ENCODE measurements at places on chromosomes 5 and 9.

DNA sequence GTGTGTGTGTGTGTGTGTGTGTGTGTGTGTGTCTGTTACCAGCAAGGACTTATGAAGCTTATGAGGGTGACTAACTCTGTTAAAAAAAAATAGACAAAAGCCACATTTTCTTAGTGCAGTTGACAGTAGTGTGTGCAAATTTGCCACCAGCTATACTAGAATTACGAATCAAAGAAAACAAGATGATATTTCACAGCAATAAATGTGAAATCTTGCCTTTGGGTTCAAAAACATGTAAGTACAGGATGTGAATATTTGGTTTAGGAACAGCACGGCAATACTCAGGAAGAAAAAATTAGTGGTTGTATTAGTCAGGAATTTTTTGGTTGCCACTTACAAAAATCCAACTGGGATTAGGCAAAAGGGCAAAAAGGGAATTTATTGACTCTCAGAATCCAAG lies 117.4 kb downstream of the NPR3 start:
- DNase-seq = no peak

- no peak for DNase-seq
Measured at GRCh38 chr9:132506977-132507669, 75.3 kb upstream of the BARHL1 start.

DNA sequence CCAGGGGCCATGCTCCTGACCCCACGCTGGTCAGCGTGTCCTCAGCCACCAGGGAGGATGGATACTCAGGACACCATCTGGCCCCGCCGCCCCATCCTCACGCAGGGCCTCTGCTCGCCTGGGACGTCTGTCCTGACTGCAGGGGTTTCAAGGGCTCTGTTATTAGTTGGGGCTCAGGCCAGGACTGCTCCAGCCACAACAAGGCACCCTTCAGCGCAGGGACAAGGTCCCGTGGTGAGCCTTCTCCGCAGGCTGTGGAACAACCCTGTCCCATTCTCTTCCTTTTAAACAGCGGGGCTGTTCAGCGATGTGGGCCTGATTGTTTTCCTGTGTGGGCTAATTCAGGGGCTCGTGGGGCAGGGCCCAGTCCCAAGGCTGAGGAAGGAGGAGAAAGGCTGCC lies 61.6 kb downstream of the SEMA4D start:
- no peak for DNase-seq

- no peak for DNase-seq
Measured at GRCh38 chr9:91855196-91855595, 94.8 kb downstream of the ROR2 start.

GRCh38 chr9:134103391-134103998 lies 32.4 kb upstream of the WDR5 start:
- DNase-seq = no peak

DNA sequence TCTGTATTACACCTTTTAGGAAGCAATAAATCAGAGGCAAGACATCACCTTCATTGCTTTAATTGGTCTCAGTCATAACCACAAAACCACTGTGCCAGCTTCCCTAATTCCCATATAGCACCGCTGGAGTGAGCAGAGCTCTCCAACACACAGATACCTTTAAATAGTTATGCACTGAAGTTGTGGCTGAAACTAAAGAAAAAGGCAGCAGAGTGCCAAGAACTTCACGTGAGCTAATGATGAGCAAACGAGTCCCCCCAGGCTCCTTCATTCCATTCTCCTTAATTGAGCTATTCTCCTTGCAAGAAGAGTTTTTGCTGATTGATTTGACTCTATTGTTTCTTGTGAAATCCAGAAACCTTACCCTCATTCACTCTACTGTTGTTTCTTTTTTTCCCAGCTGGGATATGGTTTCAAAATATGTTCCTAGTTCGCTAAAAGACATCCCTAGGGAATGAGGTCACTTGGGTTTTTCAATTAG lies 501.5 kb downstream of the SPATA31D1 start:
- peak; percentile 12 for DNase-seq

GRCh38 chr5:168965638-168966037 lies 335.3 kb downstream of the SLIT3 start:
- DNase-seq = no peak

DNA sequence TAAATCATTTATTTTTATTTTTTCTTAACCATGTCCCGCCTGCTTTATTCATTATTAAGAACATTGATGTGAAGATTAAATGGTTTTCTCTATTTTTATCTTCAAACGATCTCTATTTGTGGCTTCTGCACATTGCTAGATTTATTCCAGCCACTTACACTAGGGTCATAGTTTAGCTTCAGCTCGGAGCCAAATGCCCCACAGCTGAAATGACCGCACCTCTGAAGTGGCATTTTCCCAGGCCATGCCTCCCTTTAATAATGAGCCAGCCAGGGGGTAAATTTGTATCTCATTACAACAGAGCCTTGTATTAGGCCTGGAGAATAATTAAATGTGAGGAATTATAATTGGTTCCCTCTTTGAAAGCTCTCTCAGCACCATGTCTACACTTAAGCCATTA lies 89.4 kb downstream of the DOCK8 start:
- no peak for DNase-seq

GRCh38 chr9:120368799-120369198 lies 211.2 kb downstream of the CDK5RAP2 start:
- no peak for DNase-seq

DNA sequence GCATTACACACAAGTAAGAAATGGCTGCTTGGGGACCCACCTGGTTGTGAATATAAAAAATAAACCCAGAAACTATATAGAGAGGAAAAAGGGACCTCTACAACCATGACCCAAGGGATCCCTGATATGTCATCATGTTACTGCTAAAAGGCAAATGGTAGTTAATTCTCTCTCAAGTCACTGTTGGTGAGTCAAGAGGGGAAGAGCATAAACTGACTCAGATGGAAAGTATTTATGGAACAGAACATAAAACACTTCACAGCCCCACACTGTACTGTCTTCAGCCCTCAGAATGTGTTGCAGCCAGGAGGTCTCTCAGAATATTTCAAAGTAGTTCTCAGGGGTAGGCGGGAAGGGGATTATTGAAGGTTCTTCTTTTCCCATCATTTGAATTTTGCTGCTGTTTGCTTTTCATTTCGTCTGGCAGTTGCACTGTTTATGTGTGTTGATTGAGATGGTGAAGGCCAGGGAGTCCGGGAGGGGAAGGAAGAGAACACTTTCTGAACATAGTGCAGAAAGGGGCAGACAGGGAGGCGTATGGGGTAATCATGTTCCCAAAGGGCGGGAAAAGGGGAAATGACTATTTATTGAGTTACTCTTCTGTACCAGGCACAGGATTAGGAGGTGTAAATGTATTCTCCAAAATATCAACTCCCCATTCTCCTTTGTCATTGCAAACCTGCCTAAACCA lies 85.5 kb downstream of the TEK start:
- DNase-seq = peak; percentile 63

- no peak for DNase-seq
Measured at GRCh38 chr9:8514760-8515159, 715.2 kb upstream of the DMAC1 start.

DNA sequence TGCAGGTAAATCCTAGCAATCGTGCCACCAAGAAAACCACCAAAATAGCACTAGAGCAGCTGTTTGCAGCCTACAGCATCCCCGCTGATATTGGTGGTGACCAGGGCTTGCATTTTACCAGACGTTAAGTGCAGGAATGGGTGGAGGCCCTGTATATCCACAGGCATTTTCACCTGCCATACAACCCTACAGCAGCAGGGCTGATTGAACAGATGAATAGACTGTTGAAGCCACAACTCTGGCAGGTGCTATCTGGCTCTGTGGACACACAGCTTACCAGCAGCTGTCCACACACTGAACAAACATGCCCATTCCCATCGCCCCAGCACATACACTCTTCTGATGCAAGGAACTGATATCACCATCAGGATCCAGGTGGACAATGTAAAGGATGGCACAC lies 154.5 kb upstream of the APC start:
- DNase-seq = no peak

GRCh38 chr5:78605611-78606010 lies 43.0 kb downstream of the LHFPL2 start:
- no peak for DNase-seq

DNA sequence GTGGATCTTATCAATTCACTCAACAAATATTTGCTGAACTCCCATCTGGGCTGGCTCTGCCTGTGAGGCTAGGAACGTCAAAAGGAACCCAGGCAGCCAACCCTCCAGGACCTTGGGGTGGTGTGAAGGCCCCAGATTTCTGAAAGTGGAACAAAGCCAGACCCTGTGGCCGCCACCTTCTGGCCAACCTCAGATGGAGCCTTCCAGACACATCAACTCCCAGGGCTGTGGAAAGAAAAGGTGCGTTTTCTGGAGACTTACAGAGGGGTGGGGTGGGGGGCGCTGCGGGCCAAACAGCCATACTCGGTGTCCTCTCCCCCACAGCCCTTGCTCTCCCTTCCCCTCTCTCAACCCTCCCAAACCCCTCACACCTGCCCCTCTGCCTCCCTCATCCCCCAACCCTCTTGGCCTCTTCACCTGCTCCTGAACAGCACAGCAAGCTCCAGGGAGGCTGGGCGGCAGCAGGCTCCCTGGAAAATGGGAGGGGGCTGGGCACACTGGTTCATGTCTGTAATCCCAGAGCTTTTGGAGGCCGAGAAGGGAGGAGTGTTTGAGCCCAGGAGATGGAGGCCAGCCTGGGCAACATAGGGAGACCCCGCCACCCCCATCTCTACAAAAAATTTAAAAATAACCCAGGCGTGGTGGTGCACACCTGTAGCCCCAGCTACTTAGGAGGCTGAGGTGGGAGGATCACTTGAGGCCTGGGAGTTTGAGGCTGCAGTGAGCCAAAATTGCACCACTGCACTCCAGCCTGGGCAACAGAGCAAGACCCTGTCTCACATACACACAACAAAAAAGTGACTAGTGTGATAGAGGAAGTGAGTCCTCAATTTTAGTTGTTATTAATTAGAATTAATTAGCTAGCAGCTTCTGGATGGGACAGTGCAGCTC lies 45.0 kb upstream of the PRRC2B start:
- no peak for DNase-seq

DNA sequence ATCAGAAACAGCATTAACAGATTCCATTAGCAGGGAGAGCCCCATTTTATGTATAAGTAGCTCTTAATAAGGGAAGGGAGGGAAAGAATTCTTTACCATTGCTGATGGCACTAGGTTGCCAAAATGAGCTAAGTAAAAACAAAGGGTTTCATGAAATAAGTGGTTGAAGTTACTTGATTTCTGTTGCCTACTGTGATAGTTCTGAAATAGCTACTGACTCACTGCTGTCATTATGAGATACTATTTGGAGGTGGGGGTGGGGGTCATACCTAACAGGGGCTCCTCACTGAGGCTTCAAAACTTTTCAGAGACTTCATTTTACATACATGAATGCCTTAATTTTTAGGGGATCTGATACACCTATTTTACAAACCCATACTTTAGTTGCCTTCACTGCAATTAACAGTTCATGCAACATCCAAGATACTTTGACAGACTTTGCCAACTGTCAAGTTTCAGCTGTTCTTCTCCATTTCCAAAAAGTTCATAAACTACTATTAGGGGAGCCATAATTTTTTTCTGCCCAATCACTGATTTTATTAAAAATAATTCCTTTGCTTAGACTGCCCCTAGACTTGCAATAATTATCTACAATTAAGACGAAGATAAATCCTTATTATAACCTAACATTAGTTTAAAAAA lies 4.6 kb downstream of the HOMER1 start:
- no peak for DNase-seq

DNA sequence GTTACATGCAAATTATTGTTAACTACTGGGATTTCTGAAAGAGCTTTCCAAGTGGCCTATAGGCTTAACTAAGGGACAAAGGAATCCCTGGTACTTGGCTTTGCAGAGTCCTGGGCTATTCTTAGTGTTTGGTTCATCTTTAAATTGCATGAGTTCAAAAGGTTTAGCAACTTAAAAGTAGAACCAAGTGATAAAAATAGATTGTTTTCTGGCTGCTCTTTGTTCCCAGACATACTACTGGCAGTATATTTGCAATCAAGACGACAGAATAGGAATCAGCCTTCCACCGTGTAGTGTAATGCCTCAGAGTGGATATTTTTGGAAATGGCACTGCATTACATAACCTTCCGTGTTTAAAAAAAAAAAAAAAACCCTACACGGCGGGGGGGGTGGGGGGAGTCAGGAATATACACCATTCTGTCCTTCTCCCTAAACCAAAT lies 1.0 kb downstream of the NREP start:
- DNase-seq = no peak

- peak; percentile 12 for DNase-seq
Measured at GRCh38 chr5:86968301-86968753, 299.4 kb upstream of the RASA1 start.

GRCh38 chr9:110782701-110783100 lies 114.1 kb downstream of the MUSK start:
- DNase-seq = no peak

DNA sequence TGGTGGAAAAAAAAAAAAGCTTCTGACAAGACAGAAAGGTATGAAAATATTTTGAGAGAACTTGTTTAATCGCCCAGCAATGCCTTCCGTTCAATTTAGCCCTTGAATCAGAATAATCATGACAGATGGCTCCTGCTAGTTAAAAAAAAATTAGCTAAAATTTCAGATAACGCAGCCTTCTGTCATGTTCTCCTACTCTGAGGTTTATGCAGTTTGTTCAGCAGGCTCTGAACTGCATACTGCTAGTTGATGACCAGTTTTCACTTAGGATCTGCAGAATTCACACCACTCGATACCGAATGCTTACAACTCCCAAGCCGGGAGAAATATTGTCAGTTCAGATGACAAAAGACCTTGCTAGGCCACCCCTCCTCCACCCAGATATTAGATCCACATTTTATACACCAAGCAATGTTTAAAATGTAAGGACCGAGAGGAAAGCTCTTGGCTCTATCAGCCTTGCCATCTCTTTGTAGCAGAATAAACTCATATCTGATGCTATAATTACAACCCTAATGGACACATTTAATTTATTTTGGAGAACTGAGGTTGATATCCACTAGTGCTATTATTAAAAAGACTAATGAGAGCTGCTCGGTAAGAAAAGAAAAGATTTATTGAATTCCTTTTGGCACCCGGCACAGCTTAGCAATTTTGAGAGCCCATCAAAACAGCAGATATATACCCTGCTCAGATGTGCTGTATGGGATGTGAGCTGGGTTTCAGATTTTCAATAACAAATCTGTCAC lies 322.8 kb downstream of the GLIS3 start:
- no peak for DNase-seq

- DNase-seq = peak; percentile 34
Measured at GRCh38 chr5:144467792-144468191, 297.1 kb downstream of the KCTD16 start.

- no peak for DNase-seq
Measured at GRCh38 chr9:89390068-89390555, 71.8 kb downstream of the SECISBP2 start.
